Stimulated activated CD8-positive, alpha-beta memory T cell treated with anti-CD3 and anti-CD28 coated beads, Interleukin-15, amount 100 ng/mL, for 24 hours (primary cell): ENCODE measurements at places on chromosomes 4 and X.

GRCh38 chr4:153114771-153115321 is 89.4 kb upstream of the TRIM2 start:
- no peak for DNase-seq

DNA sequence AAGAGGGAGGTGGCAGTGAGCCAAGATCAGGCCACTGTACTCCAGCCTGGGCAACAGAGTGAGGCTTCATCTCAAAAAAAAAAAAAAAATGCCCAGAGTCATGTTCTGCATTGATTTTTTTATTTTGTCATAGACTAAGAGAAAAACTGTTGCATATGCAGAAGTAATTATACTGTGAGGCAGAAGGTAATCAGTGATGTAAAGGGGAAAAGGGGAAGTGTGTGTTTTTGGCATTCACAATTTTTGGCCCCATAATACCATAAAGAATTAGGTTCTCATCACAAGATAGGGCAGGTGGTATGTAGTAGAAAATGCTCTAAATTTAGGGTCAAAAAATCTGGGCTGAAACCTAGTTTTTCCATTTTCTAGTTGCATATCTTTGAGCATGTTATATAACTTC is 47.3 kb upstream of the GAB1 start:
- no peak for DNase-seq

GRCh38 chr4:145352438-145353145 is 129.1 kb upstream of the SMAD1 start:
- DNase-seq, result no peak

DNA sequence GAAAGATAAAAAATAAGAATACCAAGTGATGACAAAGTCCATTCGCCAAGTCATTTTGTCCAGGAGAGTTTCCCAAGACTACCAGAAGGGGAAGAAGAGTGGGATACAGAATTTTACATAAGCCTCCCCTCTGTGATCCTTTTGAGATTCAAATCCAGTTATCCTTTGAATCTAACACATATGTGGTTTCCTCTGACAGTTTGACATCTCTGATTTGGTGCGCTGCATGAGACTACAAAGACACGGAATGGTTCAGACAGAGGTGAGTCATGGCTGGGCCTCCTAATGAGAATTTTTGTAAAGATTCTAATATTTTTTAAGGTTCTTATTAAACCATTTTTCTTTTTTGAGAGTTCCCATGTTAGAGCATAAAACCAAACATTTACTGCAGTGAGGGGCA is 38.3 kb downstream of the SLC10A6 start:
- DNase-seq, result no peak

- DNase-seq, result no peak
These were observed 1.8 kb downstream of the SLC38A5 start for GRCh38 chrX:48468247-48468671.

- no peak for DNase-seq
These were observed 10.5 kb downstream of the ANTXR2 start for GRCh38 chr4:80062527-80062926.

DNA sequence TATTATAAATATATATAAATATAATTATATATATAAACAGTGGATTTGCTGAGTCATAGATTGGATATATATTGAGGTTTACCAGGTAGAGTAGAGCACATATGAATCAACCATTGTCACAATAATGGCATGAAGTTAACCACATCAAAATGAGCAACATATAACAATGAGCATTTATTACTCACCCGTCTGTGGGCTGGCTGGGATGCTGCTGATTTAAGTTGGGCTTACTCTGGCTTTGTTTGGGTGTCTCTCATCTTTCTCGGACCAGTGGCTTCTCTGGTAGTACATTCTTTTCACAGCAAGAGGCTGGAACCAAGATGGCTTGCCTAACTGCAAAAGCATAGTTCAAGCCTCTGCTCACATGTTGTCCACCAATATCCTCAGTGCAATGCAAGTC is 111.7 kb upstream of the TAPT1 start:
- DNase-seq, result no peak

DNA sequence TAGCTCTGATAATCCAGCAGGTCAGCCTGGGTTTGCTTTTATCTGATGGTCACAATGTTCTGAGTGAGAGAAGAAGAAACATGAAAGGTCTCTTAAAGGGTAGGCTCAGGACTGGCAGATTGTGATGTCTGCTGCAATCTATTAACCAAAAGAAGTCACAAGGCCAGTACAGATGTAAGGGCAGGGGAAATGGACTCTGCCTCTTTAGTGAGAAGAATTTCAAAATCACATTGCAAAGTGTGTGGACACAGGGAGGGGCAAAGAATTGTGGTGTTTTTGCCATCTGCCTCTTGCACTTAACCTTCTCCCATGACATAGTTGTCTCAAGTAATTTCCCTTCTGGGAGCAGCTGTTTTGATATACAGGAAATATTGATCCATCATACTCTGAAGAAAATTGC is 40.9 kb downstream of the IL1RAPL1 start:
- no peak for DNase-seq

DNA sequence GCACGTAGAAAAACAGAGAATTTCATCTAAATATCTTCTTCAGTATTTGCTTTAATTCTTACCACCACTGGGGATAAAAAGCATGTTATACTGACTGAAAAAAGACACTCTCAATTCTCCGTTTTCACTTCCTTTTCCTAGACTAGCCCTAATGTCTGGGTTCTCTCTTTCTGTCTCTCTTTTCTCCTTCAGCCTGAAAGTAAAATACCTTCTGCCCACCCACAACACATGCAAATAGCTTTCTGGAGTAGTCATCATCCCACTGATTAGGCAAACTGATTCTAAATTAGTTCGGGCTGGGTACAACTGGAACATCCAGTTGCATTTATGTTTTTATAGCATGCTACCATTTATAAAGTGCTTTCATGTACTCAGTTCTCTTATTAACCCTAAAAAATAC is 142.4 kb upstream of the ANKRD50 start:
- no peak for DNase-seq

GRCh38 chr4:15778289-15779241 is at the start of gene CD38:
Gene CD38, plus strand, starts transcription at chr4:15778328. Its CDS starts 87 bp downstream, at chr4:15778415.
- no peak for DNase-seq

GRCh38 chr4:184007891-184008290 is 102.8 kb downstream of the STOX2 start:
- DNase-seq, result no peak

DNA sequence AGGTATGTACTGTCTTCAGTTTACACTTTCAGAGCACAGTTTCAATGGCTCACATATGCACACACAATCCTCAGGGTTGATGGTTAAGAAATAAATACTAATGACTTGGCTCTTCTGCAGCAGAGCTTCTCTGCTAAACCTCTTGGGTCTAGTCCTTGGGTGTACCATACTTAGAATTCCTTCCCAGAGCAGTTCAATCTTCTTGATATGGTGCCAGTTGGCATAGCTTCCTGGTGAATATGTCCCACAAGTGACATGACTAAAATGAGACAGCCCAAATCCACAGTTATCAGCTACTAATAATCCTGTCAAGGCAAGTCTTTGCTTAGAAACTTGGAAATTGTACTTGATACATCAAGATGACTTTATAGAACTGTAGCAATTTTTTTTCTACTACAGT is 654.4 kb downstream of the IQCM start:
- DNase-seq, result no peak

GRCh38 chr4:100450449-100450848 is 67.4 kb downstream of the EMCN start:
- no peak for DNase-seq

GRCh38 chrX:131703646-131704045 is 159.8 kb downstream of the OR13H1 start:
- no peak for DNase-seq

DNA sequence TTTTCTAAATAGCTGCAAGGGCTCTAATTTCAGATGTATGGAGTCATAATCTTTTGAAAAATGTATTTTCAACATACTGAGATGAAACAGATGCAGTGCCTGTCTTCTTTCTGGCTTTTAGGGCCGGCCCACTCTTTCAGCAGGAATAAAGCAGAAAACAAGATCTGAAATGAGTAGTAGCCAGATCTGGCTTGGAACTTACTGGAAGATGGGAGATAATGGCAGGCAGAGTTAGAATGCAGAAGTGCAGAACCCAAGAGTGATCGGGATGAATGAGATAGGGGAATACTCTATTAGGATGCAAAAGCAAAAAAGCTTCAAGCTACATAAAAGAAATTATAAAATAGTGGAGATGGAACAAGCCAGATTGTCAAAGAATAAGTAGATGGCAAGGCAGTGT is 1.4 kb upstream of the FAM120C start:
- no peak for DNase-seq

DNA sequence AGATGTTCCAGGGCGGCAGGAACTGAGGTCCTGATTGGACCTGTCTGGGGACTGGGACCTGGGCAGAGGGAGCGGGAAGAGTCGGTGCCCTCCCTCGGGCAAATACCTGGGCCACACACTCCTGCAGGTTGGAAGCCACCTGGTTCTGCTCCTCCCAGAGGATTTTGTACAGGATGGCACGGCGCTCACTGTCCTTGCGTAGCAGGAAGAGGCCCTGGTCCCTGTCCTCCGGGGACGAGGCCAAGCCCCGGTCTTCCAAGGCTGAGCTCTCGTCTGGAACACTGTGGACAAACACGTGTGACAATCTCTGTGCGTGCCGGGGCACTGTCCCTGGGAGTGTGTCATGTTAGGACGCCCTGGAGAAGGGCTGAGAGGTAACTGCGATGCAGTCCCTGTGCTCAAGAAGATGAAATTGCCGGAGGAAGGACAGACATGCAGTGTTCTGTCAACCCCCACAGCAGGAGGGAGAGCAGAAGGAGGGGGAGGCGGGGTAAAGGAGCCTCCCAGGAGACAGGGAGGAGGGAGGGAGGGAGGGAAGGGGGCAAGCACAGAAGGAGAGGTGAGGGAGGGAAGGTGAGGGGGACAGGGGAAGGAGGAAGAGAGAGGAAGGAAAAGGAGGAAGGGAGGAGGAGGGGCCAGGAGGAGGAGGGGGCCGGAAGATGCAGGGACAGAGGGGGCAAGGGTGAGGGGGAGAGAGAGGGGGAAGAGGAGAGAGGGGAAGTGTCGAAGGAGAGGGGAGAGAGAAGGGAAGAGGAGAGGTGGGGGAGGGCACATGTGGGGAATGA is 29.0 kb downstream of the PDHA1 start:
- DNase-seq, result no peak

DNA sequence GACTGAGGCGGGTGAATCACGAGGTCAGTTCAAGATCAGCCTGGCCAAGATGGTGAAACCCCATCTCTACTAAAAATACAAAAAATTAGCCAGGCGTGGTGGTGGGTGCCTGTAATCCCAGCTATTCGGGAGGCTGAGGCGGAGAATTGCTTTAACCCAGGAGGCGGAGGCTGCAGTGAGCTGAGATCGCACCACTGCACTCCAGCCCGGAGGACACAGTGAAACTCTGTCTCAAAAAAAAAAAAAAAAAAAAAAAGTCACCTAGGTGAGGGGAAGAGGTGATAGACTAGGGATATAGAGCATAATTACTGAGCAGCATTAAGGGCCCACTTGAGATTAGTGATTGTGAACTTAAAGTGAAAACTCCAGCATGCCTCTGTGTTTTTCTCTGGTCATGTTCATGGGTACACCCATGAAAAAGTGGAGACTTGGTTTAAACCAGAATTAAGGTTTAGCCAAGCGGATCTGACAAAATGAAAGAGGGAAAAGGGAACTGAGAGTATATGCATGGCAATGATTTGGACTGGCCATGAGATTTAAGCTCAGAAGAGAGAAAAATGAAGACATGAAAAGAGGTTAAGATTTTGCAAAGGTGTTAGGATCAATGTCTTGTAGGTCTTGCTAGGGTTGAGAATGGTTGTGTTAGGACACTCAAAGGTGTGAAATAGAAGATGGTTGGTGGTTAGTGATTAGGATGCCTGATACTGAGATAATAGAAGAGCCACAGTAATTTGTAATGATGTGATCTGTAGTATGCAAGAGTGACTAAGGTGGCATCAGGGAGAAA is 105.0 kb downstream of the RAB28 start:
- DNase-seq, result no peak

DNA sequence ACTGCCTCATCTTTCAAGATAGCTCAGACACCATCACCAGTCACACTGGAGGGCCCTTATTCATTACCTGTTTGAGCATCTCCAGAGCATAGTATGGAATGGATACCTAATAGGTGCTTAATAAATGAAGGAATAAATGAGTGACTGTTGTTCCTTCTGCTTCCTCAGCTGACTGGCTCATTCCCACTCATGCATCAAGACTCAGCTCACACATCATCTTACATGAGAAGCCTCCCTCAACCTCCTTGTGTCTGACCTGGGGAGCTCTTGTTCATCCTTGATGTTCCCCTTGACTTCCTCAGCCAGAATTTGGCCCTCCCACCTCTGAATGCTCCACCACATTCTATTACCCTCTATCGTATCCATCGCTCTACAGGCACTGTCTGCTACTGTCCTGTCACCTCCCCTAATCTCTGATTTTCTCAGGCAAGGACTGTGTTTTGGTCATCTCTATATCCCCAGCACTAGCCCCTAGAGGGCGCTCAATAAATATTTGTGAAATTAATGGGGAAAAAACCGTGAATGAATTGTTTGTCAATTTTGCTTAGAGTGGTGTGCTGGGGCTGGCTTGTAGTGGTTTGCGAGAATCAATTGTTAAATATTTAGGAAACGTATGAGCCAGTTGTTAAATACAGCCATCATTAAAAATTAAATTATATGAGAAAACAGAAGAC is 88.3 kb downstream of the NHSL2 start:
- no peak for DNase-seq

DNA sequence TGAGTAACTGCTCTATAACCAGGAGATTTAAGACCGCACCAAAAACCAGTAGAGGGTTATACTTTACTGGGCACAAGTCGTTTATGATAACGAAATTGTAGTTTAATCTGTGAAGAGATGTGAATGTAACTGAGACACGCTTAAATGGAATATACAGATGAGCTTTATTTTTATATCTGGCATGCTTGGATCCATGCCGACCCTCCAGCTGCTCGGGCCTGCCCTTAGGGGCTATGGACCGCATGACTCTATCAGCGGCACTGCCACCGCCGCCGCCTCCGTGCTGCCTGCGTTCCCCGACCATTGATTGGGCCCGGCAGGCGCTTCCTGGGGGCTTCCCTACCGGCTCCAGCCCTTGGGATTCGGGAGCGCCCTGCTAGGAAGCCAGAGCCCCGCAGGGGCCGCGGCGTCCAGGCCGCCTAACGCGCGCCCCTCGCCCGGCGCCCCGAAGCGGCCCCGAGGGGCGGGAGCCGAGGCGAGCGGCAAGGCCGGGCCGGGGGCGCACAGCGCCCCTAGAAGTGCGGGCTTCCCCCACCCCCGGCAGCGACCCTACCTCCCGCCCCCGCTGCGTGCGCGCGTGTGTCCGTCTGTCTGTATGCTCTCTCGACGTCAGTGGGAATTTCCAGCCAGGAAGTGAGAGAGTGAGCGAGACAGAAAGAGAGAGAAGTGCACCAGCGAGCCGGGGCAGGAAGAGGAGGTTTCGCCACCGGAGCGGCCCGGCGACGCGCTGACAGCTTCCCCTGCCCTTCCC is at the start of gene NFKB1:
NFKB1 (plus strand) TSS at position 664 of the 751 bp plus-strand sequence. CDS start 24,160 bp downstream, outside the sequence.
- peak; percentile 57 for DNase-seq

DNA sequence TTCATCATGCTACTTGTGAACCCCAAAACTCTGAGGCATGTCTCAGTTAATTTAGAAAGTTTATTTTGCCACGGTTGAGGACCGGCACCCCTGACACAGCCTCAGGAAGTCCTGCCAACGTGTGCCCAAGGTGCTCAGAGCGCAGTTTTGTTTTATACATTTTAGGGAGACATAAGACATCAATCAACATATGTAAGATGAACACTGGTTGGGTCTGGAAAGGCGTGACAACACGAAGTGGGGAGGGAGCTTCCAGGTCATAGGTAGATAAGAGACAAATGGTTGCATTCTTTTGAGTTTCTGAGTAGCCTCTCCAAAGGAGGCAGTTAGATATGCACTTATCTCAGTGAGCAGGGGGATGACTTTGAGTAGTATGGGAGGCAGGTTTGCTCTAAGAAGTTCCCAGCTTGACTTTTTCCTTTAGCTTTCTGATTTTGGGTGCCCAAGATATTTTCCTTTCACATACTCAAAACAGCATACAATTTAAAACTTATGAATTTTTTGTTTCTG is 98.9 kb downstream of the SYTL5 start:
- DNase-seq, result no peak

GRCh38 chrX:147803948-147804347 is 107.8 kb upstream of the FMR1 start:
- DNase-seq, result no peak
